Activated CD8-positive, alpha-beta memory T cell treated with anti-CD3 and anti-CD28 coated beads for 1 hour (primary cell): ENCODE measurements at places on chromosomes 1 and 21.

DNA sequence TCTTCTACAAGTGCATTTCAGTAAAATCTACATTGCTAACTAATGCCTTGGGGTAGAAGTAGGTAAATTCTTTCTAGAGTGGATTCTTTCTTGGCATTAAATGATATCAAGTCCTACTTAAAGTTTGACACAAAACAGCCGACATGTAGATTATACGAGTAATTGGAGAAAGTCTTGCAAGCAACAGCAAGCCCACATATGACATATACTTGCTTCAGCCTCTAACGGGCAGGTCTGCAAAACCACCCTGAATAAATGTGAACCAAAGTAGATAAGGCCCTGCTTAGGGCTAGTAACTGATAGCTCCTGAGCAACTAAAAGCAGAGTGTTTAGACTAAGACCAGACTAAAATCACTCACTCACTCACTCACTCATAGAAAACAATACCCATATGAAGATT is 203.2 kb downstream of the LTN1 start:
- no peak for DNase-seq

- DNase-seq, result no peak
Measured at GRCh38 chr1:212556822-212557549, 51.6 kb upstream of the ATF3 start.

GRCh38 chr1:25806418-25806817 is 6.4 kb downstream of the SELENON start:
- DNase-seq, result no peak

- DNase-seq, result no peak
Measured at GRCh38 chr21:26946744-26947446, 20.0 kb downstream of the ADAMTS5 start.

- no peak for DNase-seq
Measured at GRCh38 chr21:46557469-46557868, 47.4 kb downstream of the S100B start.
